ENCODE measurements at places on chromosomes 13 and 19.
A peak's percentile ranks its signal among the peaks of the same experiment; 100 is the strongest.

DNA sequence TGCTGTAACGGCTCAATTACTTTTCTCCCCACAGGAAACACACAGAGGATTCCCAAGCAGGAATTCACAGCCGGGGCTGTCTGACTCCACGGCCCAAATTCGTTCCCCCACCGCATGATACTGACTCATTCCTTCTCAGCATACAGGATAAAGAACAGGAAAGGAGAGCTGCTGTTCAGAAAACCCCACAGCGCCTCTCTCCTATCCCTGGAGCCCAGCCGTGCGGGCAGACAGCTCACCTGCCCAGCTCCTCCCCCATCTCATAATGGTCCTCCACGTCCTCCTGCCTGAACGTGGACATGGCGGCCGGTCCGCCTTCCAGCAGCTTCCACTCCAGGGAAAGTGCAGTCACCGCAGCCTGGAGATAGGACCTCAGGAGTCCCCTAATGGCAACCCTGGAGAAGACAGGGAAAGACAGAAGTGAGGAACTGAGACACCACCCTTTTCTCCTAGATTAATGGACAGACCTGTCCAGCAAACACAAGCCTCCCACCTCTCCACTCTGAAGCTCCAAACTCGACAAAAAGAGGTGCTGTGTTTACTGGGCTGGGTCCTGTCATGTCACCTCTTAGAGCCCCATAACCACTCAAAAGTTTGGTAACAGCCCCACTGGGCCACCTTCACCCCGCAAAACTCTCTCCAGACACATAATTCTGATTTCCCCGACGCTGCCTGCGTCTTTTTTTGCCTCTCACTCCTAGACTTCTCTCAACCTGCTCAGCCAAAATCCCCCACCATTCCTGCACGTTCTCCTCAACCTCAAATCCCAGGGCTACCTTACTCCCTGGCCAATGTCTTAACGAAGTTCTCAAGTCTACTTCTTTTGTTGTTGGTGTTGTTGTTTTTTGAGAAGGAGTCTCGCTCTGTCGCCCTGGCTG lies 1.2 kb downstream of the DAPK3 start:
- DNase-seq: peak; percentile 33

- DNase-seq: peak; percentile 19
These were observed 24.1 kb downstream of the LHFPL6 start for GRCh38 chr13:39578821-39579291.

DNA sequence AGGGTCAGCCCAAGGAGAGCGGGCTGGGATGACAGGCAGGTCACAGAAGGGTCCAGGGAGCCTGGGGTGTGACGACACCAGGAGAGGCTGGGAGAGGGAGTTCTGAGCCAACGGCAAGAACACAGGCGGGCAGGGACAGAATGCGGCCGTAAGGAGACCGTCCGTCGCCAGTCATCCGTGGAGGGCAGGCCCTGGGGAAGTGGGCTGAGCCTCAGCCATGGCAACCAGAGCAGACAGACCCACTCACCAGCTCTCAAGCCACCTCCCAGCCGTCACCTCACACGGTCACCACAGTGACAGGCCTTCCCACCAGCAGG lies 3.7 kb upstream of the TMEM86B start:
- DNase-seq: no peak

GRCh38 chr19:36915992-36916830 lies at the start of the genes ZNF568 and ZNF829:
ZNF568 (plus strand) TSS chr19:36916332; CDS start chr19:36922771, 6,439 bp downstream.
ZNF829 (minus strand) TSS chr19:36916291; CDS start chr19:36915167, 1,124 bp downstream.
- peak; percentile 79 for DNase-seq

DNA sequence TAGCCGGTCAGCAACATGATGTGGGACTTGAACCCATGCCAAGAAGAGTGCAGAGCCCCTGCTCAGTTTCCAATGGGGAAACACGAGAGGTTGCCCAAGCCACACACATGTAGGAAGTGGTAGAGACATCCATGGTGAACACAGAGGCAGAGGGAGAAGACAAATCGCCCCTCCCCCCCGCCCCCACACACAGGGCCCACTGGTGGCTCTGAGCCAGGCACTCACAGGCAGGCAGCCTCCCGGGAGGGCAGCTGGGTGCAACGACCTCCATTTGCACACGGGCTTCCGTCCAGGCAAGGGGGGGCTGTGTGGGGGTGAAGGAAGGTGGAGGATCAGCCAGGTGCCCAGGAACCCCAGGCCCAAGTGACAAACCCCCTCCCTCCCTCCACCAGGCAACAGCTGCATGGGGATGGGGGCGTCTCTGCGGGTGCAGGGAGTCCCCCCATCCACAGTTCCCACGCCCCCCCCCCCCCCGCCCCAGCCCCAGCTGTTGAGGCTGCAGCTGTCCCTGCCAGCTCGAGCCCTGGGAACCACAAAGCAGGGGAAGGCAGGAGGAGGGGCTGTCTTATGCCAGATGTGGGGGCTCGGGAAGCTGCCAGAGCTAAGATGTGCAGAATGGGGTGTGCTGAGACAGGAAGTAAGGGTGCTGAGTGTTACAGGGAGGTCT lies 3.4 kb downstream of the NOTCH3 start:
- DNase-seq: no peak

- no peak for DNase-seq
These were observed 248.0 kb upstream of the MAB21L1 start for GRCh38 chr13:35724446-35724845.

DNA sequence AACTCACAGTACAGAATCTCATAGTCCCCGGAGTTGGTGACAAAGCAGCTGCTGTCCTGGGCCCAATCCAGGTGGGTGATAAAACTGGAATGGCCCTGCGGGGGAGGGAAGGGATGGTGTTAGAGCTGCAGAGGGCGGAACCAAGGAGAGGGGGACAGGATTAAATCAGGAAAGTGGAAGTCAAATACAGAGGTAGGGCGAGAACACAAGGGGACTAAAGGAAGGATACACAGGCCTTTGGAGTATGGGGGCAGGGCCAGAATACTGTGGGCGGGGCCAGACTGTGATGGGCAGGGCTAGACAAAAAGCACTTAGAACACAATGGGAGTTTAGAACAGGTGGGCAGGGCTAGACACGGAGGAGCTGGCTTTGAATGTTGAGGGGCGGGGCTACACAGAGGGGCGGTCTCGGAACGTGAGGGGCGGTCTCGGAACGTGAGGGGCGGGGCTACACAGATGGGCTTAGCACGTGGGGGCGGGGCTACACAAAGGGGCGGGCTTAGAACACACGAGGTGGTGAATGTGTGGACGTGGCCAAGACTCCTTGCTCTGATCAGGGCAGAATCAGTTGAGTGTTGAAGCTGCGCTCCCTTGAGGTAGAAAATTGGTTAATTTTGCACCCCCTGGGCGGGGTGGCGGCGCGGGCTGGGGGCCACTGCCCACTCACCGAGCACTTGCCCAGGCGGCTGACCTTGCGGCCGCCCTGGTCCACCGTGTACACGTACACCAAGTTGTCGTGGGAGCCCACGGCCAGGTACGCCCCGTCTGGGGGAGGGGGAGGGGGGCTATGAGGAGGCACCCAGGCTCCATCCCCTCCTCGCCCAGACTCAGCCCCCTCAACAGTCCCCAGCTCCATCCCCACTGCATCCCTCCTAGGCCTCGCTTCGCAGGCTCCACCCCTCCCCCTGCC lies 14.0 kb upstream of the GPR4 start:
- DNase-seq: peak; percentile 97

DNA sequence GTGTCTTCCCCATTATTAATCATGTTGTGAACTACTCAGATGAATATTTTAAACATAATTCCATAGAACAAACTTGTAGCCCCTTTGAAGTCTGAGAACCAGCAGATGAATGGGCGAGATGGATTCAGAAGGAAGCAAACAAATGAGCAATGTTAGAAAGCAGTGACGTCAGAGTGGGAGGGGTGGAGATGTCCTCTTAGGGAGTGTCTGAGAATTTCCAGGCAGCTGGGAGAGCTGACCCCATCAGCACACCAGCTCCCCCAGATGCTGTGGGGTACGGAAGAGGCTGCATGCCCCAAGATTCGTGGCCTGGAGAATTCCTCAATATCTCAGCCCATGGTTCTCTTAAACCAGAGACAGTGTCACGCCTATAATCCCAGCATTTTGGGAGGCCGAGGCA lies 68.6 kb downstream of the DPF1 start:
- no peak for DNase-seq

- DNase-seq: no peak
These were observed 99.0 kb downstream of the TM9SF2 start for GRCh38 chr13:99600318-99600717.

- DNase-seq: no peak
These were observed 20.5 kb downstream of the NLRP11 start for GRCh38 chr19:55811340-55811739.

GRCh38 chr13:104034891-104035290 lies 968.7 kb upstream of the SLC10A2 start:
- no peak for DNase-seq

- no peak for DNase-seq
These were observed 127.4 kb downstream of the SLITRK5 start for GRCh38 chr13:87798536-87798935.

GRCh38 chr13:110664673-110665072 lies 41.2 kb downstream of the CARS2 start:
- no peak for DNase-seq

GRCh38 chr19:43798546-43799409 lies 3.5 kb downstream of the LYPD5 start:
- DNase-seq: no peak

DNA sequence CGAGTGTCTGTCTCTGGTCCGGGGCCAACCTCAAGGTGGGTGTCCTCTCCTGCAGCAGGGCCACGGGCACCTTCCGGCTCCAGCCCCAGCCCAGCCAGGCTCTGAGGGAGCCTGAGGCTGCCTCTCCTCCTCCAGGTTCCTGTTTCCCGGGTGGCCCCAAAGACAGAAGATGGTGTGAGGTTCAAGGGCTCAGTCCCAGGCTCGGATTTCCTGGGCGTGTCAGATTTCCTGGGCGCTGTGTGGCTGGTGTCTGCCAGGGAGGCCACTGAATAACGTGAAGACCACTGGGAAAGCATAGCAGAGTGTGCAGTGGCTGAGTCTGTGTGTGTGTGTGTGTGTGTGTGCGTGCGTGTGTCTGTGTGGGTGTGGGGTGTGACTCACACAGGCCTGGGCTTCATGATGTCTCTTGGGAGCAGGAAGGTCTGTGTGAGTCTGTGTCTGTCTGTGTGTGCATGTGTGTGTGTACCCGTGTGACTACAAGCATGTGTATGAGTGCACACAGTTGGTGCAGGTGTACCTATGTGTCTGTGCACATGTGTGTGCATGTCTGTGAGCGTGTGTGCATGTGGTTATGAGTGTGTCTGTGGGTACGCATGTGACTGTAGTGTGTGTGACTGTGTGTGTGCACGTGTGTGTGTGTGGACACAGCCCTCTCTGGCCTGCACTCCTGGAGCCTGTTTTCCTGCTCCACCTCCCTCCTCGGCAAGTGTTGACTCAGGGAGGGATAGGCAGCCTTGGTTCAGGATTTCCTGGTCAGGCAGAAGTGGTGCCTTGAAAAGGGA lies 28.3 kb downstream of the CEBPA start:
- no peak for DNase-seq

DNA sequence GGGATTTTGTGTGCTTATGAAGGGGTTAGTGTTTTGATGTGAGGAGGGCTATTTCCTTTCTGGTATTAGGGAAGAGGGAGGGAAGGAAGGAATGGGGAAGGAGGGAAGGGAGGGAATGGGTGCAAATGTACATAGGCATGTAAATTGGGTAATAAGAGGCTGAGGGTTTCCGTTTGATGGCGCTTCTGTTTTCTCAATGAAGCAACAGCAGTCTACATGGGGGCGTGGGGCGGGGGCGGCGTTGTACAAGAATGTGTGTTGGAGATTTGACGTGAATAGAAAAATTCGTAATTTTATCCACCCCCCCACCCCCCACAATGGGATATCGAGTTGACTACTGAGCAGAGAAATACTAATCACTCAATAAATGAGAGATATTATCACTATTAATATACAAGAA lies 52.5 kb downstream of the PDS5B start:
- no peak for DNase-seq

DNA sequence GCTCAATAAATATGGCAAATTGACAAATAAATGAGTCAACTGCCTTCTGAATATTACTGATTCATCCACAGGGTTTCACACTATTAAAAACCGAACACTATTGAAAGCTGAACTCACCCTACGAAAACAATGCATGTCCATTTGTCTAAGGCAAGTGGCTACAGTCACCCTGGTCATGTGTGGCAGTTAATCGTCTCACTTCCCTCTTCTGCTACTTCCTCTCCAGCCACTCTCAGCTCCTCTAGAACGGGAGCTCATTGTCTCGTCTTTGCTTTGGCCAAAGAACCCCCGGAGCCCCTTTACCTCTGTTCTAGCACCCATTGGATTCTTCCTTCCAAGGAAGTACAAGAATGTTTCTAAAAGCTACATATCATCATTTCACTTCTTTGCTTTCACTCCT lies 74.4 kb upstream of the ZNF599 start:
- no peak for DNase-seq

GRCh38 chr13:90118467-90119071 lies 1228.9 kb upstream of the MIR17HG start:
- DNase-seq: no peak

DNA sequence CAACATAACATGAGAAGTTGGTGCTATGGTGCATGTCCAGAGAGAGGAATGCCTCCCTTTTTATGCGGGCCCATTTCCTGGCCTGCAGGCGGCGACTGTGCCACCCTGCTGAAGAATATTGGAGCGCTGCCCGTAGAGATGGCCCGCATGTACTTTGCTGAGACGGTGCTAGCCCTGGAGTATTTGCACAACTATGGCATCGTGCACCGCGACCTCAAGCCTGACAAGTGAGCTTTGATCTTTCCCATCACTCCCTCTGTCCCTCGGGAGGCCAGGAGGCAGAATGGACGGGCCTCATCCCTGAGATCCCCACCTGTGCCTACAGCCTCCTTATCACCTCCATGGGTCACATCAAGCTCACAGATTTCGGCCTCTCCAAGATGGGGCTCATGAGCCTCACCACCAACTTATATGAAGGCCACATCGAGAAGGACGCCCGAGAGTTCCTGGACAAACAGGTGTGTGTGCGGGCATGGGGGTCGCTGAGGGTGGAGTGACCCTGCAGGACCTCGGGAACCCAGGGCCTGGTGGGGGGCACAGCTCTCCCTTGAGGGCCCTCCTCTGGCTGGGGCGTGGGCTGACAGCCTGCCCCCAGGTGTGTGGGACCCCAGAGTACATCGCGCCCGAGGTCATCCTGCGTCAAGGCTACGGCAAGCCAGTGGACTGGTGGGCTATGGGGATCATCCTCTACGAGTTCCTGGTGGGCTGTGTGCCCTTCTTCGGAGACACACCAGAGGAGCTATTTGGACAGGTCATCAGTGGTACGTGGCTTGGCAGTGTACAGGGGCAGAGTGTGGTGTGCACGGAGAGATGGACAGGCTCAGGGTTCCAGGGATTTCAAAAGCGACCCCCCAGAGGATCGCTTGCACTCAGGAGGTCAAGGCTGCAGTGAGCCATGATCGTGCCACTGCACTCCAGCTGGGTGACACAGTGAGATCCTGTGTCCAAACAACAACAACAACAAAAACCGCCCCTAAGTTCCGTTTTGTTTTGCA lies 16.2 kb downstream of the DNASE2 start:
- DNase-seq: no peak

DNA sequence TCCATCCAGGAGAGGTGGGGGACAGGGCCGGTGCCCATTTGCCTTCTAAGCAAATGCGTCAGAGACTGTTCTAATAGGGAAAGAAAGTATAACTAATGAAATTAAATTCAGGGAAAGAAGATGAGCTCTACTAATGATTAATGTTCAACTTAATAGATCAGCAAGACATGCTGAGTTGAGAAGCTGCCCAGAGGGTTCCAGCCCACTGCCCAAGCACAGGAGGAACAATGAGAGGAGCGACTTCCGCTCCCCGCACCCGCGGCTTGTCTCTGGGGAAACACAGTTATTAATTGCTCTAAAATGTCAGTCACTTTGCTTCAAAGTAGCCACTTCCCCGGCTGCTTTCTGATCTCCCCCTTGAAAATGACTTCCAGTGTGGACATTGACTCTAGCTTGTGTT lies 331.3 kb downstream of the UQCRFS1 start:
- no peak for DNase-seq

GRCh38 chr19:17170538-17171297 lies 44.4 kb upstream of the USE1 start:
- DNase-seq: no peak

- no peak for DNase-seq
These were observed 12.3 kb upstream of the HSPH1 start for GRCh38 chr13:31174018-31174417.

All from HEK293T (cell line).